ENCODE measurements at places on chromosomes 1 and 21.

GRCh38 chr1:185790194-185790735, 56.1 kb downstream of the HMCN1 start:
- DNase-seq: no peak

- DNase-seq: no peak
These were observed 181.0 kb downstream of the PTPRU start for GRCh38 chr1:29417147-29417858.

DNA sequence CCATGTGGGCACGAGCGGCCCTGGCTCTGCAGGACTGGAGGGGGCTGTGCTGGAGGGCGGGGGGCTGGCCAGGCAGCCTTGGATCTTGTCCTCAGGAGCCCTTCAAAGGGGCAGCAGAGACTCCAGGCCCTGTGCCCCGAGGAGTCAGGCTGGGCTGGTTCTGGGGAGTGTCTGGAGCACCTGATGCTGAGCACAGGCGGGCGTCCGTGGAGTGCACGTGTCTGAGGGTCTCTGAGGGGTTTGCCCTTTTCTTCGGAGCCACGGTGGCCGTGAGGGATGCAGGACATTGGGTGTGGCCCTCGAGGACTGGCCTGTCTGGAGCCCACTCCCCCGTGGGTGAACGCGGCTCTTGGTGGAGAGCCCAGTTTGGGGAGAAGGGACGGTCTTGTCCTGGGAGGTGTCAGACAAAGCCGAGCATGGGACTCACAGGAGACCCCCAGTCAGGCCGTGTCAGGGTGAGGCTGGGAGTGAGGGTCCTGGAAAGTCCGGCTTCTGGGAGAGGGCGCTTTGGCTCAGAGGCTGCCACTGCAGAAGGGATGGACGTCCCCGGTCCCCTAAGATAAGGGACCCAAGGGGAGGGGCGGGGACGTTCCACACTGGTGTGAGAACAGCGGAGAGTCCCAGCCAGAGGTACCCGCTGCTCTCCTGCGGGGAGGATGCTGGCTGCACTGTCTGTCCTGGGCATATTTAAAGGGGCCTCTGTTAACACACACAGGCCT, 60.8 kb downstream of the COL18A1 start:
- no peak for DNase-seq

GRCh38 chr21:34042735-34043134, 30.6 kb upstream of the MRPS6 start:
- no peak for DNase-seq

- no peak for DNase-seq
These were observed 148.0 kb downstream of the TSEN15 start for GRCh38 chr1:184199438-184200085.

DNA sequence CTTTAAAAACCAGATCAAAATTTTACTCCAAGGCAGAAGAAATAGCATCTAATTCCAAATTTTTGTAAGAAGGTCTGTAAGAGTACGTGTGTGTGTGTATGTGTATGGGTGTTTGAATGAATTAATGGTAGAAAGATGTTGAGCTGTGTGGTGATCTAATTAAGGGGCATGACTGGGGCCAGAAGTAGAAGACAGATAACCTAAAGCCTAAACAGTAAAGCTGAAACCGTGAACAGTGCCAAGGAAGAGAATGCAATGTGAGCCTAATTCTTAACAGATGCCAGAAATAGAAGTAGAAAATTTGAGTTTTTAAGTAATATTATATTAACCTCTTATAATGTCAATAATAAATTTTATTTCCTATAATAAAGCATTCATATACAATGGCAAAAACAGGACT, 38.2 kb downstream of the BRINP3 start:
- DNase-seq: no peak

- DNase-seq: no peak
These were observed 161.4 kb upstream of the ARHGEF16 start for GRCh38 chr1:3292868-3293562.

DNA sequence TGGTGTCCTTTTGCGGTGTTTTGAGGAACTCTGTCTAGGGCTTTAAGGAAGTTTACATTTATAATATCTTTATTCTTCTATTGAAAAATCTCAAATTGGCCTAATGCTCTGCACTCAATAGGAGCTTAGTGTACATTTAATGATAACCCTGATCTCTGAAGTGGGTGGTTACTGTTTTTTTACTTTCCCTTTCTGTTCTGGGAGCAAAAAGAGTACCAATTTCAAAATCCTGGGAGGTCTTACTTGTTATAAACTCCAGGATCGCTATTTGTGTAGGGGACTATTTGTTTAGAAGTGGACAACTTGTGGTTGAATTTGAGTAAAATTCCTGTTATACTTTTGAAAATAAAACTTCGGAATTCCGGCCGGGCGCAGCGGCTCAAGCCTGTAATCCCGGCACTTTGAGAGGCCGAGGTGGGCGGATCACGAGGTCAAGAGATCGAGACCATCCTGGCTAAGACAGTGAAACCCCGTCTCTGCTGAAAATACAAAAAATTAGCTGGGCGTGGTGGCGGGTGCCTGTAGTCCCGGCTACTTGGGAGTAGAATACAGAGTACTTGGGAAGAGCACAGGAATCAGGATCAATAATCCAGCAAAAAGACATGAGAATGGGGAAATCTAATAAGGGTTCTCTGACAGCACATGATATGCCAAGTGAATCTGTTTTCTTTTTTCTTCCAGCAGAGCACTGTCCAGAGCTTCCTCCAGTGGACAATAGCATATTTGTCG, 1.1 kb downstream of the C4BPB start:
- no peak for DNase-seq

DNA sequence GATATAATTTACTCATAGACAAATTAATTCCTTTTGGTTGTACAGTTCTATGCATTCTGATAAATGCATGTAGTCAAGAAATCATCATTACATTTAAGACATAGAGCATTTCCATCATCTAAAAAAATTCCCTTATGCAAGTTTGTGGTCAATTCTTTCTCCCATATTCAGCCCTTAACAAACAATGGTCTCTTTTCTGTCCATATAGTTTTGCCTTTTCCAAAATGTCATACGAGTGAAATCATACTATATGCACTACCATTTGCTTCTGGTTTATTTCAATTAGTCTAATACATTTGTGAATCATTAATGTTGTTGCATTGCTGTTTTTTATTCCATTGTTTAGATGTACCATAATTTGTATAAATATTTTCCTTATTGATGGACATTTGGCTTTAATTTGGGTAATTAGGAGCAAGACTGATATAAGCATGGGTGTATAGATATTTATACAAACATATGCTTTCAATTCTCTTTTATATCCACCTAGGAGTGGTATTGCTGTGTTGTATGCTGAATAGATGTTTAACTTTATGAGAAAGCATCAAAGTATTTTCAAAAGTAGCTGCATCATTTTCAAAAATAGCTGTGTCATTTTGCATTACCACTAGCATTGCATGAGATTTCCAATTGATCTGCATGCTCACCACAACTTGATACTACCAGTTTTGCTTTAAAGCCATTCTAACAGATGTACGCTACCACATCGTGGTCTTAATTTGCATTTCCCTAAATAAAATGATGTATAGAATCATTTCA, 397.0 kb upstream of the ADAMTS5 start:
- DNase-seq: no peak

- DNase-seq: no peak
These were observed 58.8 kb upstream of the PRDX6 start for GRCh38 chr1:173418107-173418985.

GRCh38 chr21:34335316-34335715, 28.5 kb upstream of the KCNE2 start:
- no peak for DNase-seq

GRCh38 chr1:7108251-7108650, 323.0 kb downstream of the CAMTA1 start:
- DNase-seq: no peak

DNA sequence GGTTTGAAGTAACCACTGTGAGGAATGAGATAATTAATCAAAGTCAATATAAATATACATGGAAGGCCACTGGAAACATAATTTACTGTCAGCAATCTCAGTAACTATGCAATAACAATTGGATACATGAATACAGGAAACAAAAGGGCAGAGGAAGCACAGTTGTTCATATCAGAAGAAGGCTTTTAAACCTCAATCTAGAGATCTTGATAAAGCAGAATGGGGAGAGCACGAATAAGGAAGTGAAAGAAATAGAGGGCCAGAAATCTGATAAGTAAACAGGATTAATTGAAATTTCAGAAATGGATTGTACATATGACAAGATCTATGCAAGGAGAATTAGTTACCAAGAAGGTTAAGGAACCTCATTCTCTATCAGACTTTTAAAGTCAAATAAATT, 93.0 kb downstream of the EVI5 start:
- no peak for DNase-seq

GRCh38 chr1:184222652-184223052, 164.2 kb upstream of the C1orf21 start:
- DNase-seq: no peak

DNA sequence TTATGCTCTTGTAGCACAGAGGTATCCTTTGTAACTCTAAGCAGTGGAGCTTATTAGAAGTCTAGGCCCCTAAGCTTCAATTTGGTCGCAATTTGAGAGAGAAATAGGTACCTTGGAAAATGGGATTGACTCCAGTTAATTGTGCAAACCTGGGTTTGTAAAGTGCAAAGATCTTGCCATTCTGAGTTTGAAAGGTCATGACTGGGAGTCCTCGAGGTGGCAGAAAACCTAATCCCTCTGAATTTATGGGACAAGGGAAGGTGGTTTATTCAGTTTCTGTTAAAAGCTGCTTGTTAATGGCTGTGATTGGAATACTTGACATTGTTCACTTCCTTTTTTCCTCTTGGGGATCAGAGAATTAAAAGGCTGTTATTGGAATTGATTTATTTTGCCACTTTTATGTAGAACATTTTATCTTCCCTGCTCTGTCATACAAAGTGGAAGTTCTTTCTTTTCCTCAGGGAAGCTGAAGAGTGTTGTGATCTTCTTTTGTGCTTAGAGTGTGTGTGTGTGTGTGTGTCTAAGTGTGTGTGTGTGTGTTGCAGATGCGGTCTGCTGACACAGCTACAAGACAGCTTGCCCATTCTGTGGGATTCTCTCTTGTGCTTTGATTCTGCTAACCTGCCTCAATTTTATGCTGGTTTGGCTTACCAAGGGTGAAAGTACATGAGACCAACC, 144.5 kb downstream of the SPATA46 start:
- no peak for DNase-seq

DNA sequence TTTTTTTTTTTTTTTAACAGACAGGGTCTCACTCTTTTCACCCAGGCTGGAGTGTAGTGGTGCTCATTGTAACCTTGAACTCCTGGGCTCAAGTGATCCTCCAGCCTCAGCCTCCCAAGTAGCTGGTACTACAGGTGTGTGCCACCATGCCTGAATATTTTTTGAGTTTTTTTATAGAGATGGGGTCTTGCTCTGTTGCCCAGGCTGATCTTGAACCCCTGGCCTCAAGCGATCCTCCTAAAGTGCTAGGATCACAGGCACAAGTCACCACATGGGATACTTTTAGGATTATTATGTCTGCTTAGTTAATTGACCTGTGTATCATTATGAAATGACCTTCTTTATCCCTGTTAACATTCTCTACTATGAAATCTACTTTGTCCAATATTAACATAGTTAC, 38.0 kb downstream of the RASSF5 start:
- no peak for DNase-seq

All from epithelial cell of prostate (primary cell).